Hematopoietic multipotent progenitor cell treated with erythropoietin and hydrocortisone succinate and interleukin-3 and kit ligand, for 8 days (in vitro differentiated cells): ENCODE measurements at places on chromosomes 4 and X.

GRCh38 chrX:11130136-11130535 lies 19.0 kb downstream of the HCCS start:
- DNase-seq = no peak

GRCh38 chrX:129529685-129530281 lies 6.5 kb upstream of the SMARCA1 start:
- DNase-seq = no peak

DNA sequence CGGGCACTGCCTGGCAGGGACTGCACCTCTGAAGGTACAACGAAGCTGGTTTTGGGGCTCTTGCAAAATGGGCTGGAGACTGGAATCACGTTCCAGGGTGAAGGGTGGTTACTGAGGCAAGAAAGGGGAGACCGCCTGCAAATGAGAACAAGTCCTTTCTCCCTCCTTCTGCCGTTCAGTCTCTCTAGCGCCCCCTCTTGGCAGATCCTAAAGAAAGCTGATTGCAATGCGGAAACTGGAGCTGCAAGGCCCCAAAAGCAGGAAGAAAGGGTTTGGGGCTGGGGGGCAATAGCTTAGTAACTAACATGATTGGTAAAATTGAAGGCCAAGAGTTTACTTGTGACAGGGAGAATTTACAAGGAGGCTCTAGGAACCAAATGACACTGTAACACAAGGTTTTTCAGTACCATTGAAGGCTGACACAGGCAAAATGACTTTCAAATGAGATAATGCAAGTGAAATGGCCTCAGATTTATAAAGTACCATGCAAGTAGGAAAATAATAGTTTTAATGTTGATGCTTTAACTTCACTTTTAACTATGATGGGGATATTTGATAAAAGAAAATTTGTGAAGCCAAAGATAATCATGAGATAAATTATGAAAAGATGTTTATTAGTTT lies 222.7 kb upstream of the HAND2 start:
- peak; percentile 54 for DNase-seq

DNA sequence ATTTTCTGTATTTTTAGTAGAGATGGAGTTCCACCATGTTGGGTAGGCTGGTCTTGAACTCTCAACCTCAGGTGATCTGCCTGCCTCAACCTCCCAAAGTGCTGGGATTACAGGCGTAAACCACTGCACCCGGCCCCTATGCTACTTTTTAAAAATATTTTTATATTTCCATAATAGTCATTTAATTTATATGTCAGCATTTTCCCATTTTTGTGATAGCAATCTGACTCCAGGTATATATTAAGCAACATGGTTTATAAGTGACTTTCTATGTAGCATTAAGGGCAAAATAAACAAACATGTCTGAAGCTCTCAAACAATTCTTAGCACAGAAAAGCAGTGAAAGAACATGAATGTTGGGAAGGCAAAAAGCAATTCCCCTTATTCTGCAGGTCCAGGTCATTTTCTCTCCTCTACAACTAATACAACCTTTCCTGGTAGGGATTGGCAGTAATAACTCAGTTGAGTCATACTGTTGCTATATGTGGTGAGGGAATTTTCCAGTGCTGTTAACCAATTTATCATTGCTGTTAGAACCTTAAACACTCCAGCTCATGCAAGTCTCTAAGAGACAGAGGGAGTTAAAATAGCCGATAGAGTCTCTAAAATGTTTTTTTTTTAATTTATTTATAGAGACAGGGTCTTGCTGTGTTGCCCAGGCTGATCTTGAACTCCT lies 24.0 kb downstream of the SMIM14 start:
- no peak for DNase-seq

- no peak for DNase-seq
Observed at GRCh38 chr4:1567808-1568581, 116.1 kb downstream of the FAM53A start.

GRCh38 chr4:40170588-40170987 lies 26.2 kb upstream of the RHOH start:
- DNase-seq = no peak

GRCh38 chrX:155899366-155899765 lies 18.2 kb downstream of the VAMP7 start:
- no peak for DNase-seq

- DNase-seq = peak; percentile 1
Observed at GRCh38 chrX:30275498-30275897, 28.6 kb downstream of the MAGEB1 start.

DNA sequence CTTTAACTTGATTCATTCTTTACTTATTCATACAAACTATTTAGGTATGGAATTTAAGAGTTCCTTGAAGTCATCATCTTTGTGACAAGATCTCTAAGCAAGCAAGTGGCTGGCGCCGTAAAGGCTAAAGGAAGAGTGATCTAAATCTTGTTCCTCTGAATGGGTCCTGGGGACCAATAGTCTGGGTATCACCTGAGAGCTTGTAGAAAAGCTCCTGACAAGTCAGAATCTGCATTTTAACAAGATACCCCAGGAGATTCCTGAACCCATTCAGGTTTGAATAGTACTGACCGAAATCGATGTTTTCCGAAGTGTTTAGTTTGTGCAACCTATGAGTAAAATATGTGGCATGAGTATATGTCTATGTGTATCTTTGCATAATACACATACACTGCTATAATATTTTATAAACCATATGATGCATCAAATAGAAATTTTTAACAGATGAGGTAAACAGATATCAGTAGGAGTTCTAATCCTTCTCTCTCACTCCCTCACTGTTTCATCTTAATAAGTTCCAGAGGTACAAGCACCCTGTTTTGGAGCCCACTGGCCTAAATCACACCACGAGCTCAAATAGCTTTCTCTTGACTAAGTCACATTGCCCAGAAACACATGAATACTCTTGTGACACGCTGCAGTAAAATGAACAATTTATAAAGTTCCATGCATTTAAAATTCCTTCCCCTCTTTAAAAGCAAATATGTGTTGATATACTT lies 170.0 kb downstream of the RELL1 start:
- DNase-seq = no peak

DNA sequence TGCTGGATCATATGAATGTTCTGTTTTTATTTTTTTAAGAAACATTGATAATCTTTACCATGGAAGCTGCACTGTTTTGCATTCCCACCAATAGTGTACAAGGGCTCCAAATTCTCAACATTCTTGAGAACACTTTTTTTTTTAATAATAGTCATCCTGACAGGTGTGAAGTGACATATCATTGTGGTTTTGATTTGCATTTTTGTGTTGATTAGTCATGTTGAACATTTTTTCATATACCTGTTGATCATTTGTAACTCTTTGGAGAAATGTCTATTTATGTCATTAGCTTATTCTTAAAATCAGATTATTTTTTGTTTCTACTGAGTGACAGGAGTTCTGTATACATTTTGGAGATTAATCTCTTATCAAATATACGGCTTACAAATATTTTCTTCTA lies 408.5 kb downstream of the GLUD2 start:
- DNase-seq = no peak

DNA sequence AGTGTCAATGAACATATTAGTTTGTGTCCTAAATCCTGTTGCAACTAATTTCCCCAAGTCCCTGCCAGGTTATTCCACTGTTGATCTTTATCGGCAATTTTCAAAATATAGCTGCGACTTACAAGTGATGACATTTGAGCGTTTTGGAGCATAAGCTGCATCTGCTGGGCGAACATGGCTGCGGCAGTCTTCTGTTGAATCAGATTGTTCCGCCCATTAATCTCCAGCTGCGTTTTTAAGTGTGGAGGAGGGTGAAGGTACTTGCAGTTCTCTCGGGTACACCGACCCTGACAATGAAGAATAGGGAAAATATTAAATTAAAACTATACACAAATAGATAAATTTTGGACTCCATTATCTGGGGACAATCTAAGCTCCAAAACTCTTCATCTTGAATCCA lies 82.7 kb downstream of the MBNL3 start:
- DNase-seq = no peak

DNA sequence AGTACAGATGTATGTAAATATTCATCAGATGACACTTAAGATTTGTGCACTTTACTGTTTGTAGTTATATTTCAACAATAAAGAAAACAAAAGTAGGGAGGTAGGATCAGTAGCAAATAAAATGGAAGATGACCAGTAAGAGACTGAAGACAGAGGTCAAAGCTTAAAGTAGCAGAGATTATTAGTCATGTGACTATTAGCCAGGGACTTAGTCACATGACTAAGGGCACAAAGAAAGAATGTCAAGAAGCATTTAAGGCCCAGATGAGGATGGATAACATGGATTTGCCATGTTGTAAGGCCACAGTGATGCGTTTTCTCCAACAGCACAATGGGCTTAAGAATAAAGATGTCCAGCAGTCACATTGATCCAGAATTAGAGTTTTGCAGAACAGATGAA lies 479.6 kb downstream of the BCOR start:
- DNase-seq = no peak

DNA sequence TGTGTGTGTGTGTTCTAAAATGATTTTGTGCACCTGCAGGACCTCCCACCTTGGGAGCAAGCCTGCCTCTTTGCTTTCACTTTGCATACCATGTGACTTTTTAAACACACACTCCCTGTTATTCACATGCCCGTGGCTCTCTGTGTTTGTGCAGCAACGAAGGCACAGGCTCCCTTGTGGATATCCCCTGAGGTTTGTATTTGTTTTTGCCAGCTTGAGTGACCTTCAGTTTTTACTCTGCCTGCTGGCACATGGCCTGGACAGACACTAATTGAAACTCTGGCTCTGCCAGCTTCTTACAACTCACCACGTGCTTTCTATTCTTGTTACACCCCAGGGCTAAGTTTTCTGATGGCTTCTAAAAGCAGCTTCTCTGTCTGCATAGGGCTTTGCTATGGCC lies 885.8 kb downstream of the SH3BGRL start:
- no peak for DNase-seq

DNA sequence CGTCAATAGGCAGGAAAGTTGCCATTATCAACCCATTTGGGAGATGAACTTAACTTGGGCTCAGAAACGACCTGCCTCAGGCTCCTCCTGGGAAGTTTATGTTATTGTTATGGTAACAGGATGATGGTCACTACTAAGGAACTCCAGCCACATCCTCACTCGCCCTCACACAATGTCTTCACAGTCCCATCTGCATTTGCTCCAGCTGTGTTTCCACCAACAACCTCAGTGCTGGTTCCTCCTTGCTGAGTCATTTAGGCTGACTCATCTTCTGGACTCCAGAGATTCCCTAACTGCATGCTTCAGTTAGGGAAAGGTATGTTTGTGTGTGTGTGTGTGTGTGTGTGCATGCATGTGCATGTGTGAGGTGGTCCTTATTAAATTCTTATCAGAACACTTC lies 293.4 kb upstream of the BOD1L1 start:
- peak; percentile 11 for DNase-seq

DNA sequence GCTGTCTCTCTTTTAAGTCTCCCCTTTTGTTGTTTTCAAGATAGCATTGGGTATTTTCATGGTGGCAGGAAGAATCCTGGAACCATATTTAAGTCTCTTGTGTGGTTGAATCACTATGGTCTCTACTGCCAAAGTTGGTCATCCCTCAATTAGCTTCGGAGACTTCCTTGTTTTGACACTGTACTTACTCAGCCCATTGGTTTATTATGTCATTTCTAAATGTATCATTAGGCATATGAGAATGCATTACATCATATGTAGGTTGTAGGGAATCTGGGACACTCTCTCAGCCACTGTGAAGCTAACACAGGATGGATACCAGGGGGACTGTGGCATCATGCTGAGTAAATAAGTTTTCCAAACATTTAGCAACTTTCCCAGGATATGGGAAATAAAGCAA lies 211.8 kb downstream of the DTHD1 start:
- DNase-seq = no peak

- DNase-seq = no peak
Observed at GRCh38 chr4:102193145-102193544, 152.1 kb downstream of the SLC39A8 start.

GRCh38 chrX:14073556-14073955 lies 43.9 kb upstream of the GEMIN8 start:
- DNase-seq = no peak

DNA sequence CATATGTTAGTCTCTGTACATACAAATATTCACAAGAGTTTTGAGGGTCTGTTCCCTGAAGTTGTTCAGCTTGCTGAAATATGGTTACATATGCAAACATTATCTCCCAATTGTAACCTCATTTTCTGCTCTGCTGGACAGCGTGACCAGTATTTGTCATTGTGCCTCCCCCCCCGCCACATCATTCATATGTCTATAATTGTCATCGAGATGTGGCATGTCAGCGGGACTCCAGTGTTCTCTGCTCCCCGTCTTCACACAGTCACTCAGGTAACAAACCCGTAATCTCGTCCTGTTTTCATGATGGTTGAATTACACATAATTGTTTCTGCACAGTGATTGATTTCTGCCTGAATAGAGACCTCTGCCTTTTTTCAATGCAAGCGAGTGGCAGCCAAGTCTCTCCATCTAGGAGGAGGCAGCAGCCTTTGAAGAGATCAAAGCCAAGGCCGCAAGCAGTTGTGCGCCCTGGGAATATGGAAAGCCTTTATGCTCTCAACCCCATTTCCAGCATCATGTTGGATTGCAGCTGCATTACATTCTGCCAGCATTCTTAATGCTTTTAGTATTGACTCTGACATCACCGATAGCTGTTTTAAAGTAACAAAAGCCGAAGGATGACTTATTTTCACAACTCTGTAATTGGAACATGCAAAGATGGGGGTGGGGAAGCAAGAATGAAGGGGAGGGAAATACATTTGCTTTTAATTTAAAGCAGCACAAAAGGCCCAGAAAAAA lies 27.4 kb downstream of the LEF1 start:
- no peak for DNase-seq

DNA sequence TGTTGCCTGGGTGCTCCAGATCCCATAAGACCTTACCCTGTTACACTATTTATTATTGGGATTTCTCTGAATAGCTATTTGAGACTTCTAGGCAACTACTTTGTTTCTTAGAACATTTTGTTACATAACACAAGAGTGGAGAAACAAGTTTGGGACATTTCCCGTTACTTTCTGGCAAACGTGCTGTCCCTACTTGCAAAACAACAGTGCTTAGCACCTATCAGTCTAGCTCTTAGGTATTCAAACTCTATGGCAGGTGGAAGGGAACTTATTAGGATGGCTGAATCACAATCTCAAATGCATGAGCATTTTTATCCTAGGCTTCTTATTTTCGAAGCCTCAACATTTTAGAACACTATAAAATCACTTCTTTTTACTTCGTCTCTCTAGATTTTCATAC lies 613.6 kb downstream of the DMD start:
- DNase-seq = no peak

- no peak for DNase-seq
Observed at GRCh38 chr4:174616661-174617060, 94.4 kb upstream of the HPGD start.
